ENCODE measurements at places on chromosomes 11 and 22.

GRCh38 chr11:71255800-71256479, 3.6 kb upstream of the SHANK2 start:
- DNase-seq, result no peak

DNA sequence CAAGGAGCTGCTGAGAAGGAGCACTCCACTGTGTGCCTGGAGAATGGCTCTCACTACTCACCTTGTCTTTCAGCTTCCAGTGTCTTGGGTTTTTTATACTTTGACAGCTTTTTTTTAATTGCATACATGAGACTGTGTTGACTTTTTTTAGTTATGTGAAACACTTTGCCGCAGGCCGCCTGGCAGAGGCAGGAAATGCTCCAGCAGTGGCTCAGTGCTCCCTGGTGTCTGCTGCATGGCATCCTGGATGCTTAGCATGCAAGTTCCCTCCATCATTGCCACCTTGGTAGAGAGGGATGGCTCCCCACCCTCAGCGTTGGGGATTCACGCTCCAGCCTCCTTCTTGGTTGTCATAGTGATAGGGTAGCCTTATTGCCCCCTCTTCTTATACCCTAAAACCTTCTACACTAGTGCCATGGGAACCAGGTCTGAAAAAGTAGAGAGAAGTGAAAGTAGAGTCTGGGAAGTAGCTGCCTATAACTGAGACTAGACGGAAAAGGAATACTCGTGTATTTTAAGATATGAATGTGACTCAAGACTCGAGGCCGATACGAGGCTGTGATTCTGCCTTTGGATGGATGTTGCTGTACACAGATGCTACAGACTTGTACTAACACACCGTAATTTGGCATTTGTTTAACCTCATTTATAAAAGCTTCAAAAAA, 72.6 kb downstream of the NCAPD3 start:
- no peak for DNase-seq

GRCh38 chr11:33325451-33325850, 68.3 kb downstream of the HIPK3 start:
- no peak for DNase-seq

- DNase-seq, result no peak
These were observed 86.5 kb upstream of the SHANK2 start for GRCh38 chr11:71338801-71339395.
